ENCODE measurements at places on chromosomes 5 and 9. TPM values are rescaled to one million over a fixed set of nuclear protein-coding genes. Genes with fewer than 3 reads are reported as not detected.

SLC34A3 gene
- not detected for total RNA-seq

PHYKPL gene
- total RNA-seq = 87.4 TPM

DND1 gene
- total RNA-seq = 3.5 TPM

RNF20 gene
- total RNA-seq = 34.8 TPM

ECSCR gene
- 1.7 TPM for total RNA-seq

IL3 gene
- 140 TPM for total RNA-seq

IL4 gene
- total RNA-seq = 21.6 TPM

LTC4S gene
- 0.62 TPM for total RNA-seq

PDGFRB gene
- 0.46 TPM for total RNA-seq

SPATA31A3 gene
- not detected for total RNA-seq

DDX31 gene
- total RNA-seq = 24.7 TPM

IFNE gene
- total RNA-seq = not detected

CYLC2 gene
- not detected for total RNA-seq

FAM114A2 gene
- total RNA-seq = 31.2 TPM

Measured in activated T-helper 2 cell treated with anti-CD3 and anti-CD28 coated beads, Interferon-gamma antibody, Interleukin-2, Interleukin-4, amounts not matched to agents 10 μg/mL and 5 μg/mL and 100 μg/mL, durations not matched to agents 14 hours and 24 hours and 36 hours (primary cell).